ELF-1 (cell line): ENCODE measurements at places on chromosomes 12 and 14.

DNA sequence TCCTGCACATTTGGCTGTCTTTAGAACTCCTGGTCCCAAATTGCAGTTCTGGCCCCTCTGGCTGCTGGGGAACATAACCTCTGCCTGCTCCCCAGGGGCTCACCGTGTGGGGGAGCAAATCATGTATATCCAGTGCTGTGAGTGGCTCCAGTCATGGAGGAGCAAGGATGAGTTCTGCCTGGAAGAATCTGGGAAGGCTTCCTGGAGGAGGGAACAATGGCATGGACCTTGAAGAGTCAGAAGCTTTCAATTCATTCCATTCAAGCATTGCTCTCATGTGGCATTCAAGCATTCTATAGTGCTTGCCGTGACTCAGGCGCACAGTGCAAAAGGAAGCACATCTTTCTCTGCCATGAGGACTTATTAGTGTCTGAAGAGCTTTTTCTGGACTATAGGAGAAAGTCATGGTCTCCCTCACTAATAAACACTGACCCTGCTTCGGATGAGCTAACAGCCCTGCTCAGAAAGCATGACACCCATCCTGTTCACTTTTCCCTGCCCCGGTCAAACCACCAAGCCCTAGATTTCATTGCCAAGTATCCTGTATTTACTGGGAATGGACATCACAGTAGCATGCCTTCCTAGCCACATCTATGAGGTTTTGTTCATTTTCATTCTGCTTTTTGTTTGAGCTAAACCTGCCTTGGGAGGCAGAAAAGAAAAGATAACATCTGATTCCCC, 3.5 kb downstream of the IFI27 start:
- DNase-seq = no peak

DNA sequence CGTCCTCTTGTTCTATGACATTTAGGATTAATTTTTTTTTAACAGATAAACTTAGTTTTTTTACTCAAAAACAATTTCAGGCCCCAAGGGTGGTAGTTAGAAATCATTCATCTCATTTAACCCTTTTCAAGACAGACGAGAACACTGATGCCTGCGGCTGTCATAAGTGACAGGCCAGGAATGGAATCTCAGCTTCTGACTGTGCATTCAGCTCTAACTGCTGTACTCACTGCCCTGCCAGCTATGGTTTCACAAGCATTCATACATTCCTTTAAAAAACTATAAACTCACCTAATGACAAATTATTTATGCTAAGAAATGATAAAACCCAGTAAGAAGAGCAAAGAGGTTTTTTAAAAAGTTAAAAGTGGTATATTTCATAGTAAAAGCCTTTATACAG, 8.8 kb downstream of the DENND5B start:
- DNase-seq = no peak

DNA sequence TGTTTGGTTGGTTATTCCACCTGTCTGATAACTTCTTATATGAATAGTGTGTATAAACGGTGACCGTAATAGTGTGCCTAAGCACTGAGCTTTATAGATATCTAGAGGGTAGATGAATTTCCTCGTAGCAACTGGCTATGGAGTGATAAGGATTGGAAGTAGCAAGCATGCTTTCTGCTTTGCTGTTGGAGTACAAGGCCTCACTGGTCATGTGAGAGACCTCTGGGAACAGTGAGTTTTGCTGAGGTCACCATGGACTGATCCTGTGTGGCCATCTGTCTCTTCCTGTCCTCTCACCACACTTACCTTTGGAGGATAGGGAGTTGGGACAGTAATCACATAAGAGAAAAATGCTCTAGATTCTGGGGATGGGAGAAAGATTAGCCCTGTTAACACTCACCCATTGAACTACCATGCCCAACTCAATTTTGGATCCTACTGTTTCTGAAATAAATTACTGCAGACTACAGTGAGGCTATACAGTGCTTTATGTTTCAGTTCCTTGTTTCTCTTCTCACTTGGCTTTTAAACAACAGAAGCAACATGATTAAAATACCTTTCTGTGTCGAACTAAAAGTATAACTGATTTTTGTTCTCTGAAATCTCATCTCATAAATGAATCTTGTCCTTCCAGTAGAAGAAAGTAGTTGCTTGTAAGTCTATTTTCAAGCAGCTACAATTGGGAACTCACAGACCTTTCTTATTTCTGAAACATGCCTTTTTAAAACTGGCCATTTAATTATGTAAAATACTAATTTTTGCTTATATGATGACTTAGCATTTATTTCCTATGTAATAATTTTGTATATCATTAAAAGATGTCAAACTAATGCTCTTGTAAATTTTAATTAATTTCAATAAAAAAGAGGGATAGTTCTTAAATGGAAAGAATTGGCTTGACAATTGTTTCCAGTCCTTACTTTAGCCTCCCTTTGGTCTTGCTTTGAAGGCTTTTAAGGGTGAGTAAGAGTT, 8.3 kb downstream of the TMX1 start:
- DNase-seq = no peak

DNA sequence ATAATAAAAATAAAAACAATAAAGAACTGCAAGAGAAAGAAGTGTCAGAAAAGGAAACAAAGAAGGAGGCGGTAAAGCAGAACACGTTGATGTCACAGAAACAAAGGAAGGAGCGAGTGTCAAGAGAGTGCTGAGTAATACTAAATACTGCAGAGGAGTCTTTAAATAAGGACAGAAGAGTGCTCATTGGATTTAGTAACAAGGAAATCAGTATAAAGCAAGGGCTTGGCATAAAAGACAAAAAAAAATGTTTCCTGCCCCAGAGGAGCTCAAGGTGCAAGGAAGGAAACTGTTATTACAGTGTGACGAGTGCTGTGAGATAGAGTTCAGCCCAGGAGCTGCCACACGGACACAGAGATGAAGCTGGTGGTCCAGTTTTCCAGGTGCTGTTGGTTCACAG, 8.4 kb upstream of the TUBA1A start:
- no peak for DNase-seq

DNA sequence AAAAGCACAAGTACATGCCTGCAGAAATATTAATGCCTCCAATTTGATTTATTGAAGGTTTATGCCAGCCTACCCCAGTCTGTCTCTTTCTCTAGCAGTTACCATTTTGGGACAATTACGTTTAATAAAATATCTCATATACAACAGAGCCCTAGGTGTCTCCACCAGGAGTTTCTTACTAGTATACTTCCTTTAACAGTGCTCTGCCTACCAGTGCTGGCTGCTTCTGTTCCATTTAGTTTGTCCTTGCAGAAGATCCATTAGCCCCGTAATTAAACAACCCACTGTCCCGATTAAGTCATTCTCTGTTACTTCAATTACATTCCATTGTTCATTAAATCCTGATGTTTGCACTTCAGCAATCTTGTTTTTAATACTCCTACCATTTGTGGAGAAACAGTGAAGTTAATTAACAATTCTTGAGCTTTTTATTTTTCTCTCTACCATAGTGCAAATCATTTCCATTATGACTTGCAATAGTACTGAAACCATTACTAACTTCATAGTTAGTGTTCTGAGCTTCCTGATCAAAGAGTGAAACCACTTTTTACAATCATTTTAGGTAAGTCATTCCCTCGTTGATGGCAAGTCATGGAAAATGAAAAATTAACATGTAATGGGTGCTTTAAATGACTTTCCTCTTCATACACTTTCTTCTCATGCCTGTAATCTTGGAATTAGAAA, 121.1 kb downstream of the PLXNC1 start:
- DNase-seq = no peak

GRCh38 chr14:31969699-31970240, 107.3 kb upstream of the ARHGAP5 start:
- no peak for DNase-seq

- no peak for DNase-seq
Observed at GRCh38 chr12:47754881-47755280, 3.8 kb downstream of the RAPGEF3 start.

GRCh38 chr12:65392491-65392890, 114.0 kb downstream of the MSRB3 start:
- no peak for DNase-seq

- peak; percentile 76 for DNase-seq
Observed at GRCh38 chr12:124385219-124385969, 90.5 kb downstream of the RFLNA start.

- DNase-seq = no peak
Observed at GRCh38 chr14:74867673-74868072, 8.3 kb downstream of the PROX2 start.

GRCh38 chr12:124497658-124498057, 69.8 kb downstream of the NCOR2 start:
- DNase-seq = no peak

DNA sequence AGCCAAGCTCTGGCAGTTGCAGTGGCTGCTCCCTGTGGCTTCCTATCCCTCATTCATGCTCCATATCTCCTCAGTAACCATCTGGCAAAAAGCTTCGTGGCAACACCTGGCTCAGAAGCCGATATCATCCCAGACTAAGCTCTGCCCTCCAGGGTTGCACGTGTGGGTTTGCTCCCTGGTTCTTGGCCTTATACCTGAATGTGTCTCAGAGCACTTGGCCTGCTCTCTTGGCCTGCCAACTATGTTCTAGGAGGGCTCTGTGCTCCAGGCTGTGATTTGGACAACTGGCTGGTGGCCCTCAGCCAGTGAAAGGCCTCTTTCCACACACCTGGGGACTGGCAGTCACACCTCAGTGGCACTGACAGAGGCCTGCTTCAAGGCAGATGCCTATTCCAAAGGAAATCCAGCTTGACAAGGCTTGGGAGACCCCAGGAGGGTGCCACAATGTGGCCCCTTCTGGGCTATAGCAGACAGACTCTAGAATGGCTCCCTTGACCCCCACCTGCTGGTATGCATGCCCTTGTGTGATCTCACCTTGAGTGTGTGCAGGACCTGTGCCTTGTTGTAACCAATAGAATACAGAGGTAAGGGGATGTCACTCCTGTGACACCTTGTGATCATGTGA, 10.5 kb downstream of the PLD4 start:
- no peak for DNase-seq

GRCh38 chr14:28482251-28483040, 284.1 kb upstream of the FOXG1 start:
- DNase-seq = no peak

- no peak for DNase-seq
Observed at GRCh38 chr12:93636708-93637107, 40.5 kb upstream of the CRADD start.

DNA sequence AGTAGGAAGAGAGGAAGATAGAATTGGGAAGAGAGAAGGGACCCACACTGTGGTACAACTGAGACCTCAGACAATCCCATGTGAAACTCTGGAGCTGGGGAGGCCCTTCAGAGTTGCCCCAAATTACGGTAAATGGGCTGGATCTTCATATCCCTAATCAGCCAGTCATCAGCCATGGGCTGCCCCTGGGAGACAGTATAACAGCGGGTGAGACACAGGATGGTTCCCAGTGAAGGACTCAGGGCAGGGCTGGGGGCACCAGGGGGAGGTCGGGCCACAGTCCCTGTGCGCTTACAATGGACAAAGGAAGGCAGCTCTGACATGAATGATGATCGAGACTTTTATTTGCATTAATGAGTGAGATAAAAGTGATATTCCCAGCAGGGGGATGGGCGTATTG, 74.2 kb upstream of the BDKRB2 start:
- DNase-seq = no peak

GRCh38 chr12:103908877-103909276, 21.3 kb upstream of the HSP90B1 start:
- no peak for DNase-seq

DNA sequence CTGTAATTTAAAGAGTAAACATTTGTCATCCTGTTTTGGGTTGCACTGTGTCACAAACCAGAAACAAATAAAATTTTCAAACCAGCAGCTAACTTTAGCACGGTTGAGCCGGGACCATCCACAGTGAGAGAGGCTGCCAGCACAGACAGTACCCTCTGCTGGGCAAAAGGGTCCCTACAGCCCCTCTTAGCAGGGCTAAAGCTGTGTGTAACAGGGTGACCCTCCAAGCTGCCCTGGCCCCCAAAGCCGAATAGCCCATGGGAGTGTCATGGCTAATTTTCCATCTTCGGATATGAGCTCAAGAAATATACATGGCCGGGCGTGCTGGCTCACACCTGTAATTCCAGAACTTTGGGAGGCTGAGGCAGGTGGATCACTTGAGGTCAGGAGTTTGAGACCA, 157.1 kb upstream of the GRIN2B start:
- DNase-seq = peak; percentile 22

DNA sequence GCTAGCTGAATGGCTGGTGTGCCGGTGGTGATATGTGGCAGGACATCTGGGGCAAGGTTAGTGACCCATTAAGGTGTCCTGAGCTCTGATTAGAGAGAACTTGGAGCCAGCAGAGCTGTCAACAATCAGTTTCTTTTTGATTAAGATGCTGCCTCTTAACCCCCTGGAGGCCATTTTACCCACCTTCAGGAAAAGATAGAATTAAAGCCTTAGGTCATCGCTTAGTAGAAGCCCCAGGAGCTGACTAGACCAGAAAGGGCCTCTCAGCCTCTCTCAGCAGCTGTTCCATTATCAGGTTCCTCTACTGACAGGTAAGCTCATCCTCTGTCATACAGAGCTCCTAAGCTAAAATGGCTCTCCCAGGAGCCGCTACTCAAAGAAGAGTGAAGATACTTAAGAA, 339.0 kb downstream of the FUT8 start:
- DNase-seq = peak; percentile 10

DNA sequence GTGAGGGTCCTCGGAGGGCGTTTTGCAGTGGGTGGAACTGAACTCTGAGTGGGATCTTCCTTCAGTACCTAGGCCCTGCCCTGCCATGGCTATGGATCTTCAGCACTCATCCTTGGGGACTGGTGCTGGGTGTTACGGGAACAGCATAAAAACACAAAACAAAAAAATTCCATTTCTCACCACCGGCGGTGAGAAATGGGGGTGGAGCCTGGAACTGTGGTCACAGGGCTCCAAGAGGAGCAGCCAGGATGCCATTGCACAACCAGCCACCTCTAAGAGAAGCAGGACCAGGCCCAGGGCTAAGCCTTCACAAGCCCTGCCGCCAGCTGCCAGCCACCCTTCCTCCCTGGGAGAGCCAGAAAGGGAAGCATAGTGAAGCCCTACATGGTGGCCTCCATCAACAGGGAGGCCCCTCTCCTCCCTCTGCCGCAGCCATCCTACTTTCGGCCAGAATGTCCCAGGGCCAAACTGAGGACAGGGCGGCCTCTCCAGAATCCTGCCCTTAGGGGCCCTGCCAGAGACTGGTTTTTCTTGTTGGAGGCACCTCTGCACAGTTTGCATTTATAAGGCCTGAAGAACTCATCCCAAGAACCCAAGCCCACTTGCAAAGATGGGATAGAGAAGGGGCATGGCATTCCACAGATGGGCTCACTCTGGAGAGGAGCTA, 76.5 kb downstream of the VCPKMT start:
- peak; percentile 84 for DNase-seq

GRCh38 chr12:117854339-117855012, 114.3 kb downstream of the KSR2 start:
- peak; percentile 82 for DNase-seq

GRCh38 chr12:119565404-119565803, 28.2 kb upstream of the TMEM233 start:
- no peak for DNase-seq
